ENCODE measurements at places on chromosomes 3 and 15. TPM values are rescaled to one million over a fixed set of nuclear protein-coding genes. Genes with fewer than 3 reads are reported as not detected.
A peak's percentile ranks its signal among the peaks of the same experiment; 100 is the strongest.

The BNC1 gene
- not detected for total RNA-seq

The AVEN gene
- total RNA-seq, result 6.1 TPM

DNA sequence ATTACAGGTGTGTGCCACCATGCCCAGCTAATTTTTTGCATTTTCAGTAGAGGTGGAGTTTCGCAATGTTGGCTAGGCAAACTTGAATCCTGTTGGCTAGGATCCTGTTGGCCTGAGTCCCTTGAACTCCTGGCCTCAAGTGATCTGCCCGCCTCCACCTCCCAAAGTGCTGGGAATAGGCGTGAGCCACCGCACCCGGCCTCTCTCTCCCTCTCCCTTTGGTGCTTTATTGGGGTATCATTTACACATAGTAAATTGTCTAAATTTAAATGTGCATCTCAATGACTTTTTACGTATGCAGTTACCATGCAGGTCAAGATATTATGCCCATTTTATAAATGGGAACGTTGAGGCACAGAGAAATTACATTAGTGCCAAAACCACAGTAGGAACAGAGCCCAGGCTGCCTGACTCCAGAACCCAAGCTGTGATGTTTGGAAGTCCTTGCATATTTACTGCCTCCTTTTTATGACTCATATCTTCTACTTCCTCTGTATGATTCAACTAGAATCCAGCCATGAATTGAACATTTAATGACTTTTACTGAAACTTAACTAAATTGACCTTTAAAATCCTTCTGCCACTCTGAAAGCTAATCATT, 34.0 kb upstream of the RPP14 start:
- DNase-seq, result no peak
- H3K4me1 ChIP-seq, result no peaks in the 10 kb centered on the region
- no peak overlapping the region for H3K4me3 ChIP-seq
- H3K27ac ChIP-seq, result no peak overlapping the region

- H3K27me3 ChIP-seq, result no peaks in the 10 kb centered on the region
- H3K4me1 ChIP-seq, result peaks cover 58% of the 10 kb centered on the region
- peak overlapping the region; percentile 99 for H3K4me3 ChIP-seq
- peak overlapping the region; percentile 97 for H3K27ac ChIP-seq
- peaks cover 23% of the 10 kb centered on the region for H3K36me3 ChIP-seq
These were observed 563 bp downstream of the ARL6IP5 start for GRCh38 chr3:69085168-69085832.

The TRANK1 gene
- total RNA-seq, result 102 TPM

- H3K4me3 ChIP-seq, result no peak overlapping the region
- H3K27me3 ChIP-seq, result peaks cover 1% of the 10 kb centered on the region
- no peak for DNase-seq
- H3K27ac ChIP-seq, result no peak overlapping the region
- H3K4me1 ChIP-seq, result peaks cover 35% of the 10 kb centered on the region
- peaks cover 18% of the 10 kb centered on the region for H3K36me3 ChIP-seq
These were observed 77.0 kb downstream of the KLF13 start for GRCh38 chr15:31403606-31404005.

GRCh38 chr3:187230011-187230410, 32.7 kb downstream of the RTP1 start:
- peaks cover 6% of the 10 kb centered on the region for H3K27me3 ChIP-seq
- DNase-seq, result no peak
- H3K4me3 ChIP-seq, result no peak overlapping the region
- no peak overlapping the region for H3K27ac ChIP-seq
- H3K36me3 ChIP-seq, result no peaks in the 10 kb centered on the region

The ACKR4 gene
- total RNA-seq, result not detected
